ENCODE measurements at places on chromosomes 1 and 21.

GRCh38 chr1:102184477-102184876 lies 187.8 kb upstream of the OLFM3 start:
- DNase-seq: no peak

DNA sequence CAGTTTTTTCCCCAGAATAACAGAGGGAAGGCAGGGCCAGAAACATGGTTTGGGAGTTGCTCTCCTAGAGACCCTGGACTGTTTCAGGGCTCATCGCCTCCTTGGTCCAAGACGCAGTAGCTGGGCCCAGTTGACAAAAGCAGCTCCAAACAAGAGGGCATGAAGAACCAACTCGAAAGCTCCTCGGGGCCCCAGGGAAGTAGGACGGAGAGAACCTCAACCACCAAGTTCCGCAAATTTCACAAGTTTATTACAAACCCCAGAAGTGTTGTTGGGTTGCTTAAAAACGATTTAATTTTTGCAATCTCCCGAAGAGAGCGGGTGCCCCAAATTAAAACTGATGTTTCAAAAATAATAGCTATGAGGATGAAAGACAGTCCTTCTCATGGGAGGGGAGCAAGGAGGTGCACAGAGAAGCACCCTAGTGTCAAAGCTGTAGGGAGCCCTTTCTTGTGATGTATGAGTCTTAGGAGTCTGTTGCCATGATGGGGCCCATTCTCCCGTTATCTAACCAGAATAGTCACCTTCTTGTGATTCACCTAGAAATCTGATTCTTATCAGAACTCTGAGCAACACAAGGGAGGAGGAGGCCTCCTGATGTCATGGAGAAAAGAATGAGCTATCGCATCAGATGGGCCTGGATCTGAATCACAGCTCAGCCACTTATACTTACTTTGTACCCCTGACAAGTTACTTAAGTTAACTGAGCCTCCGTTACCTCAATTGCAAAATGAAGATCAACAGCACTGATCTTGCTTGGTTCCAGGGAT lies 165.7 kb upstream of the IRF2BP2 start:
- no peak for DNase-seq

DNA sequence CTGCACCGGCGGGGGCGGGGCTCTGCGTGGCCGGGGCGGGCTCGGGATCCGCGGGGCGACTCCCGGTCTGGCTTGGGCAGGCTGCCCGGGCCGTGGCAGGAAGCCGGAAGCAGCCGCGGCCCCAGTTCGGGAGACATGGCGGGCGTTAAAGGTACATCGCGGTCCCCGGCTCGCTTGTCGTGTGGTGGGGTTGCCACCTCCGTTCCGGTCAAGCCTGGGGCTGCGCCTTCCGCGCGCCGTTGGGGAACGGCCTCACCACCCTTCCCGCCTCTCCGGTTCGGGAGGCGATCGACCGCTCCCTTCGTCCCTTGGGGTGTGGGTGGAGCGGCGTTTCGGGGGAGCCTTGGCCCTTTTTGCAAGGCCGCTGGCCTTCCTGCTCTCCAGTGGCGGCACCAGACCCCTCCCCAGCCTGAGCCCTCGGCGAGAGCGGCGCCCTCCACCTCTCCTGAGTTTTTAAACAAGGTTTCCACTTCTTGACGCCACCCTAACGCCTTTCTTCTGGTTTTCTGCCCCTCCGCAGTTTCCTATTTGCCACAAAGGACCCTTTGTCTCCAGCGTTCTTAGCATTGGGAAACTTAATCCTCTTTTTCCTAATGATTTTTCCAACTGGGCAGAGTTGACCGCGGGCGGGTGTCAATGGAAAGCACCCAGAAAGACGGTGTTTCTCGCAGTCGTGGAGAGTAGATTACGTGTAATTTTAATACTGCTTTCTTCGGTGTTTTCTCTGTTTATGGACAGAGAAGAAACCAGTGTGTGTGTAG lies at the start of the genes LEPR and LEPROT:
TSS of gene LEPR (plus strand) at position 79 of the 761 bp plus-strand sequence. CDS start 144,898 bp downstream, outside the sequence.
TSS of gene LEPROT (plus strand) at position 79 of the 761 bp plus-strand sequence. CDS start at position 136, 57 bp downstream.
- DNase-seq: no peak

- no peak for DNase-seq
Observed at GRCh38 chr1:39021426-39021825, 4.7 kb upstream of the NDUFS5 start.

- no peak for DNase-seq
Observed at GRCh38 chr21:44712203-44713028, 1.0 kb upstream of the TSPEAR start.

DNA sequence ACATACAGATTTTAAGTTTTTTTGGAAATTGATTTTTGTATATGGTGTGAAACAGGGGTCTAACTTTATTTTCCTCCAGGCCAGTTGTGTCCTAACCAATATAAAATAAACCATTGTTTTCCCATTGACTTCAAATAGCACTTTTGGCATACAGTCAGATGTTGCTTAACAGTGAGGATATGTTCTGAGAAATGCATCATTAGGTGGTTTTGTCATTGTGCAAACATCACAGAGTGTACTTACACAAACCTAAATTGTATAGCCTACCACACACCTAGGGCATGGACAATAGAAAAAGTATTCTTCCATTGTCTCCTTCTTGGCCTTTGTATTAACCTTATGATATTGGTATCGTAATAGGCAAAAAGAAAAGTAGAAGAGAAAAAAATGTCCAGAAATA lies 37.4 kb upstream of the DISP1 start:
- no peak for DNase-seq

All from effector CD4-positive, alpha-beta T cell (primary cell).